COR-L47 (cell line): ENCODE measurements at places on chromosomes 3 and 15.

GRCh38 chr3:113914646-113915045, 33.2 kb upstream of the ZDHHC23 start:
- DNase-seq = no peak

DNA sequence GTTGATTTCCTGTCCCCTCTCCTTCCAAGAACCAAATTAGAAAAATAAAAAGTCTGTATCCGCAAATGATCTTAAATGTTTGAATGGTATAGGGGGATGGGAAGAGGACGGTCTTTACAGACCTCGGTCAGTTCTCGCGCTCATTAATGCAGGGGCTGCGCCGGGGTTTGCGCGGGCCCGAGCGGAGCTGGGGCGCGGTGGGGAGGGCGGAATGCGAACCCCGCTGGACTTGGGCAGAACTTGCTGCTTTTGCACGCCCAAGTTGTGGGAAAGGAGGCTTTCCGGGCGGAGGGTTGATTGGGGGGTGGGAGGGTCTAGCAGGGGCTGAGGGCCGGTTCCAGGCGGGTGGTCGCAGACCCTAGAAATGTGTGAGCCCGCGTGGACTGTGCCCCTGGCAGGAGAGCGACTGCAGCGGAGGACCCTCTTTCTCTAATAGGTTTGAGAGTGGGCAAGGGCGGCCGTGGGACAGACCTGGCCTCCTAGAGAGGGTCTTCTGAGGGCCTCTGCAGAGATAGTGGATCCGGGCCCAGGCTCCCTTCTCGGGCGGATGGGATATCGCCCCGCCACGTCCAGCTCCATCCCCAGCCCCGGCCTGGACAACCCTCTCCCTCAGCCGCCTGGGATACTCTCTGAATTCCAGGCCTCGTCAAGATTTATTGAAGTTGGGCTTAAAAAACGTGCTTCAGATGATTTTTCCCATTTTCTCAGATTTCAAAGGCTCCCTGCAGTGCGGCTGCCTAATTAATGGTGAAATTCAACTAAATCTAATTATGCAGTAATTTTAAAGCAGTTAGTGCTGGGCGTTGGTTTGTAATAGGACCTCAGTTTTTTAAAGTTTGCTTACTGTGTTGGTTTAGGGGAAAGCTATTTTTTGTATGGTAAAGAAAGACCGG, 11.3 kb downstream of the NR2F2 start:
- no peak for DNase-seq

GRCh38 chr15:63035977-63036376, 6.6 kb upstream of the TPM1 start:
- DNase-seq = no peak

DNA sequence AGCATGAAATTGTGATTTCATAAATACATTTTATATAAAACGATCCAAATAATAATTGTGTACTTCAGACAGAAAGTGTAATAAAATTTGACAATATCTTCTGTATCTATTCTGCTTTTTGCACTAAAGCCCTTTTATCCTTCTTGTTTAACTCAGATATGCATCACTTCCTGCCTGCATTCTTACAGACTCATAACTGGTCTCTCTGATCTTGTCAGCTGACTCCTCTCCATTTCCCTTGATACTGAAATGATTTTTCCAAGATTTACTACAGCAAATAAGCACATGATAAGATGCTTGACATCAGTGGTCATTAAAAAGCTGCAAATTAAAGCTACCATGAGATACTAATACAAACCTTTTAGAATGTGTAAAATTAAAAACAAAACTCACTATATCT, 25.3 kb upstream of the SI start:
- no peak for DNase-seq

DNA sequence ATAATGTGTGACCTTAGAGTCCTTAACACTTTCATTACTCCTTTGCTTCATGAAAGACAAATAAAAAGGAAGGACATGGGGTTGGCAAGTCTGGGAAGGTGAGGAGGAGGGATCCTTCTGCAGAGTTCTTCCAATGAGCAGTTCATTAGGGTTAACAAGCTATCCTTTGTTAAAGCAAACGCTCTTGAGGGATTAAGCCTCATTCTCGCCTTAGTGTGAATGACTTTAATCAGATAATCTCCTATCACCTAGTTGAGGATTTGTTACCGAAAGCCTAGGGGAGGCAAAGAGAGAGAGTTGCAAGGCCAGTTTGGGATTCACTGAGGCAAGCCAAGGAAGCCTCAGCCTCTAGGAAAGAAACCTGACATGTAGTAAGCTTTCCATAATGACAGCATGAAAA, 7.4 kb upstream of the MBNL1 start:
- no peak for DNase-seq

DNA sequence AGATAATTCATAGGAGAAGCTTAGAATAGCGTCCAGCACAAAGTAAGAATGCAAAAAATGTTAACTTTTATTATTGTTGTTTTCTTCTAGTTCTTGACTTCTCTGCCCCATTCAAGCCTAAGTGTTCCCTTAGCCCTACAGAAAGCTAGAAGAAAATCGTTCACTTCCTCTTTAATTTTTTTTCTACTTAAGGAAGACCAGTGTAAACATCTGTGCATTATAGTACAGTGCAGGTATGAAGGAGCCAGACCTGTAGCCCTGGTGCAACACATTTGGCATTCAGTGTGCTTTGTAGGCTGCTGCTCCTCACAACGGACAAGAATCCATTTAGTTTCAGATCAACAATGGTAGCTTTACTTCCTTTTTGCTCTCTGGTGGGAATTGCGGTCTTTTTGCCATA, 127.8 kb upstream of the SLC7A14 start:
- no peak for DNase-seq

GRCh38 chr15:90558171-90558573, 28.4 kb downstream of the CRTC3 start:
- DNase-seq = no peak

DNA sequence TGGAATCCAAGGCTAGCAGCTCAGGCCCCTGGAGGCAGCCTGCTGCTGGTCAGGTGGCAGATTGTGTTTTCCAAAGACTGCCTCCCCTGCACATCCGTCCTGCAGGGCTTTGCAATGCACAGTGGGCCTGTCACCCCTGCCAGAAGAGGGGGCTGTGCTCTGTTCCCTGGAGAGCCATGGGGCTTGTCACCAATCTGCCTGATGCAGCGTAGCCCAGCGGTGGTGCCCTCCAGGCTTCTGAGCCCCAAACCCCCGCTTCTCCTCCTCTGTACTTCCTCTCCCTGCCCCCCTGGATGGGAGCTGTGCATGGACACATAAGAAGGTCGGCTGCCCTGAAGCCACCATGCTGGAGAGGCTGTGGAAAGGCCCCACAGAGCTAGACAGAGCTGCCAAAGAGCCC, 10.0 kb upstream of the PLXNA1 start:
- no peak for DNase-seq

DNA sequence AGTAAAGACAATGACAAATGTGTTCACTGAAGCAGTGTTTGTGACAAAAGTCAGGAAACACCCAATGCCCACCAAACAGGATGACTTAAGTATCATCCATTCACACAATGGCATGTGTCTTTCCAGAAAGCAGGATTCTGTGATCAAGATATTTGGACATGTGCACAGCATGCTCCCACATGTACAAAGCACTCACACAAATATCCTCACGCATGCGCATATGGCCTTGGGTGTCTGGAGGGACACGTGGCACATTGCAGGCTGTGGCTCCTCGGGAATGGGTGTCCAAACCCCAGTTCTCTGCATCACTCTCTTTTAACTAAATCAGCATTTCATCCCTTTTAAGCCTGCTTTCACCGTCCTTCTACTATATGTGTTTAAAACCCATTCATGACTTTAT, 130.5 kb downstream of the KLF13 start:
- no peak for DNase-seq

DNA sequence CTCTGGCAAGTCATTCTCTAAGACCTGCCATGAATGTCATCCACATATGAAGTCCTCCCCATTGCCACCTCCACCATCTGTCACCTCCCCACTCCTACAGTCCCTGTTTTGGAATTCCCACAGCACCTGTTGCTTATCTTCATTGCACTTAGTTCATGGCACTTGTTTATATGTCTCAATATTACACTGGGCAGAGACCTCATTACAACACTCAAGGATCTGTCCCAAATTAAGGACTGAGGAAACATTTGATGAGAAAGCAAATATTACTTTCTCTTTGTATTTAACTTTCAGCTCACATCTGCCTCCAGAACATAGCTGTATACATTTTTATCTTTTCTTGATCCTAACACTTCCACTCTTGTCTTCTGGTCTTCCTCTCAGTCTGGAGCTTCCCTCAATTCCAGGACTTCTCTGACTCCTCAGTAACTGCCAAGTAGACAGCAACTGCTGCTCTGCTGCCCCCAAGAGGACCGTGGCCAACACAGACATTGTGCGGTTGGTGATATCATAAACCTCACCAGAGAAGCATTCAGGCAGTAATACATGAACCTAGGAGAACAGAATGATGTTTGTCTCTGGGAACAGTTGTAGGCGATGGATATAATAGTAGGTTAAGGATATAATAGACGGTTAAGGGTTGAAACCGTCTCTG, 45.0 kb upstream of the FGF12 start:
- peak; percentile 82 for DNase-seq

DNA sequence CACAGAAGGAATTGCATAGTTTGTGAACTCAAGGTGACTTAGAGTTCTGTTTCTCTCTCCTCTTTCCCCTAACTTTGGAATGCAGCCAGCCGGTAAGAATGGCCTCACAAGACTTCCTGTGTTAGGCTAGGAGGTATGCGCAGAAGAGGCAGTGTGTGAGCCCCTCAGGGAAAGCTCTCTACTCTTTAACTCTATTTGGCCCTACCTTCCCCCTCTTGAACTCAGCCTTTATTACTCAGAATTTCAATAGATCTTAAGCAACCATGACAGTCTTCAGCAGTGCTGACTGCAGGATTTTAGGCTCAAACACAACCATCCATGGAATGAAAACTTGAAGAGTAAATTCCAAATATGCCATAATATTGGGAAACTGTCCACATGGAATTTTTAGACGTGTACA, 209.5 kb downstream of the DTWD1 start:
- DNase-seq = no peak

DNA sequence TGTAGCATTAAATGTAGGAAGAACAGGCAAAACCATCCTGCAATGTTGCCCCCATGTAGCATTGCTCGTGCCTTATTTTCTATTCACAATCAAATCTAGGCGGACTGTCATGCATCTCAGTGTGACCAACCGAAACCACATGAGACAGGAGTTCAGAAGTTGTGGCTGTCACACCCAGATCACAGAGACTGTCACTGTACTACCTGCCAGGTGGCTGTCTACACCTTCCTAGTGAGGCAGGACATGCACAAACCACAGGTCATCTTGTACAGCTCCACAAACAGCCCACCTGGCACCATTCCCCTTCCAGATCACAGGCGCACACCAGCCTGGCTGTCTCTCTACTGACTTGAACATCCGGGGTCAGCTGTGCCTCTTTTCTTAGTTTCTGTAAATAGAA, 392.8 kb downstream of the OCA2 start:
- DNase-seq = no peak

GRCh38 chr3:120597445-120598049, 1.4 kb downstream of the NDUFB4 start:
- DNase-seq = no peak

GRCh38 chr3:40216471-40216870, 93.0 kb upstream of the EIF1B start:
- no peak for DNase-seq

DNA sequence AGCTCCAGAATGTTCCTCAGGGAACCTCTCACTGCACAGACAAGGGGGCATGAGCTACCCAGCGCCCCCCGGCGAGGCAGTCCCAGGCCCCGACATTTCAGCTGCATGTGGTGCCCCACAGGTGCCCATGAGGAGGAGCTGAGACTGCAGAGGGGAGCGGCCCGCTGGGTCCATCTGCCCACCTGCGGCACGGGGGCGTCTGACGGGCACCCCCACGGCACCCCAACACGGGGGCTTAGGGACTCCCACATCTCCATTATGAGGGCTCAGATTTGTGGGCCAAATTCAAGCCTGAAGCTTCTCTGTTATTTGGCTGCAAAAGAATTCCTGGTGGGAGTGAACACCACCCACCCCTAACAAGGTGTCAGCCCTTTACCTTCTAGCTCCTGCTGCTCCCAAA, 258.4 kb downstream of the UACA start:
- no peak for DNase-seq

DNA sequence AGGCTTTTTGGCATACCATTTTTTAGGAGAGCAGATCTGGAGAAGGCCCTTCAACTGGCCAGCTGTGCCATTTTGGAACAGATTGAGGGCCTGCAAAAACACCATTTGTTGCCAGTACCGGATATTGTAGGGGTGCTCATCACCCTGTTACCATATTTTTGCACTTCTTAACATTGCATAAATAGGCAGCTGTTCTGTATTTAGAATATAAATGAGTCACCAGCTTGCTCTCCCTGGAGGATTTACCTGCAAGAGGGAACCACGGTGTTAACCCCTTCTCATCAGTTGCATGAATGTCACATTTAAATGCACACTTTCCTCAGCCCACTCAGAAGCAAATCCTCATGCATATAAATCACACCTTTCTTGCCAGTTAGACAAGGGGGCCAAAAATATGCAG, 435.6 kb downstream of the ROBO2 start:
- no peak for DNase-seq

DNA sequence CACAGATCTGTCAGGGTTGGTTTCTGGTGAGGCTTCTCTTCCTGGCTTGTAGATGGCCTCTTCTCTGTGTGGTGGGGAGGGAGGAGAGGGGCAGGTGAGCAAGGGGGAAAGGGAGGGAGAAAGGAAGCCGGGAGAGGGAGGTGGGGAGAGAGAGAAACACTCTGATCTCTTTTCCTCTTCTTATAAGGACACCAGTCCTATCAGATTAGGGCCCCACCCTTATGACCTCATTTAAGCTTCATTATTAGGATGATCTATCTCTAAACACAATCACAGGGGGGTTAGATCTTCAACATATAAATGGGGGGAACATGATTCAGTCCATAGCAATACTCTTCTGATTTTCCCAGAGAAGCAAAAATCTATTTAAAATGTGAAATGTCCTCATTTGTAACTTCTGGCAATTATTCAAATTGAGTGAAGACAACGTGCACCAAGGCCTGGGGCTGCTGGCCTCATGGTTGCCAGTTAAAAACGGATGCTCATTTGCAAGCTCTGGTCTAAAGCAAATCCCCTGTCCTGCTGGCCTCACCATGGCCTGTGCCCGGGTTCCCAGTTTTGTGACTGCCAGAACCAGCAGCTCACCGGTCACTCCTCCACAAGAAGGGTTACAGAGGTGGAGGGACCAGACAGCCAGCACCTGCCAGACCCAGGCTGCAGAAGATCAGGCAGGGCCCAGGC, 8.3 kb downstream of the POMGNT2 start:
- DNase-seq = no peak

DNA sequence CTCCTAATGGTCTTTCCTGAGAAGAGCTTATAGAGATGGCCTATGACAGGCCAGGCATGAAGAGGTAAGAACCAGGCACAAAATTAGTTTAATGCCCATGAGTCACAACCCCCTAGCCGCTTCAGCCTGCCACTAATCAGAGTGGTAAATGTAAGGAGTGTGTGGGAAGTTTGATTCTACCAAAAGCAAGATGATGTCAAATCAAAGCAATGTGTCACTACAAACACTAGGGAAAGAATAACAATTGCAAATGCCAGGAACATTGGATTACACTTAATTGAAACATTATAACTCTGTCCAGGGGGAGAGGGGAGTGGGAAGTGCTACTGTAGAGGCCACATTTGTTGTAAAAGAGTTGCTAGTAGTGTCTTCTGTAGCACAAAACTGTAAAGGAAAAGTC, 596.6 kb upstream of the AGTR1 start:
- DNase-seq = no peak
